Ecto neural progenitor cell (in vitro differentiated cells): ENCODE measurements at places on chromosomes 5 and 9.

- no peak for DNase-seq
These were observed 5.9 kb upstream of the YTHDC2 start for GRCh38 chr5:113507601-113508000.

- no peak for DNase-seq
These were observed 322.7 kb downstream of the MSX2 start for GRCh38 chr5:175047048-175047447.

DNA sequence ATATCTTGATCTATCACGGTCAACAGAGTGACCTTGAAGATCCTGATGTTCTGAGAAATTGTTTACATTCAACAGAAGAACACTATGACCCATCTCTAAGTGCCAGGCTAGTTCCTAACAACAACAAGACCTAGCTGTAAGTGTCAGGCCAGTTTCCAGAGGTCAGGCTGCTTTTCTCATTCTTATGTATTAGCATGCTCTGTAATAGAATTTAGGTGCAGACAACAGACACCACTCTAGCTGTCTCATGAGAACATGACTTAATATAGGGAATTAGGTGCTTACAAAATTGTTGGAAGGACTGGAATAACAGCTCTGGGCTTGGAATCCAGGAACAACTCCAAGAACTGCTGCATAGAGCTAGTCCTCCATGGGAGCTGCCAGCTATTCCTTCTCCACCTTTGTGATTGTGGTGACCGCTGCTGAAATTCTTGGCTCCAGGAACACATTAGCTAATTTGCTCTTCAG is 138.7 kb downstream of the SNX18 start:
- no peak for DNase-seq

GRCh38 chr9:133458643-133459312 is 1.0 kb upstream of the CACFD1 start:
- DNase-seq = no peak

DNA sequence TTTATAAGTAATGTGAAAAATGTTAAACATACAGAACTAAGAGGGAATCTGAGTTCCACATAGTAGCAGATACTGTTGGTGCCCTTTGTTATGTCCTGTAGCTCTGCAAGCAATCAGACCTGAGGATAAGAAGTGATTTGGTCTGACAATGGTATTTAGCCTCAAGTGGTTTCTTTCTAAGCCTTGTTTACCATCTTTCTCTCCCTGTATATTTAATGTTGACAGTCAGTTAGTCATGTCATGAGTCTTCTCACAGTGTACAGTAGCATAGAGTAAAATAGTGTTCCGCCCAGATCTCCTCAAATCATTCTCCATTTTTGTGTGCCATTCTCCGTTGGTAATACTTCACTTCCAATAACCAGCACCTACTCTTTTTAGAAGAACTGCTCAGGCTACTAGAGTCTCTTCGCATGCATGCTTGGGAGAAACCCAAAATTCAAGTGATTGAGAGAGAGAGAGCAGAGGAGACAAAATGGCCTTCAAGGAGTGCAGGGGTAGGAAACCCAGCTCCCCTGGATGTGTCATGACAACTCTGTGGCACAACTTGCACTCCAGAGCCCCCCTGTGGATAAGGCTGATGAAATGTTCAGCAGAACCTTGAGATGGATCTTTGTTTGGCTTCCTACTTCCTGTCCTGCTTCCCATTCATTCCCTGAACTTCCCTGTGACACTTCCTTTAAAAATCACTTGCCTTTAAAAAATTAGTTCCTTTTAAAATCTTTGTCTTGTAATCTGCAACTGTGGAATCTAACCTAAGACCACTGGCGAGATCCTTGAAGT is 129.2 kb upstream of the FST start:
- DNase-seq = no peak

DNA sequence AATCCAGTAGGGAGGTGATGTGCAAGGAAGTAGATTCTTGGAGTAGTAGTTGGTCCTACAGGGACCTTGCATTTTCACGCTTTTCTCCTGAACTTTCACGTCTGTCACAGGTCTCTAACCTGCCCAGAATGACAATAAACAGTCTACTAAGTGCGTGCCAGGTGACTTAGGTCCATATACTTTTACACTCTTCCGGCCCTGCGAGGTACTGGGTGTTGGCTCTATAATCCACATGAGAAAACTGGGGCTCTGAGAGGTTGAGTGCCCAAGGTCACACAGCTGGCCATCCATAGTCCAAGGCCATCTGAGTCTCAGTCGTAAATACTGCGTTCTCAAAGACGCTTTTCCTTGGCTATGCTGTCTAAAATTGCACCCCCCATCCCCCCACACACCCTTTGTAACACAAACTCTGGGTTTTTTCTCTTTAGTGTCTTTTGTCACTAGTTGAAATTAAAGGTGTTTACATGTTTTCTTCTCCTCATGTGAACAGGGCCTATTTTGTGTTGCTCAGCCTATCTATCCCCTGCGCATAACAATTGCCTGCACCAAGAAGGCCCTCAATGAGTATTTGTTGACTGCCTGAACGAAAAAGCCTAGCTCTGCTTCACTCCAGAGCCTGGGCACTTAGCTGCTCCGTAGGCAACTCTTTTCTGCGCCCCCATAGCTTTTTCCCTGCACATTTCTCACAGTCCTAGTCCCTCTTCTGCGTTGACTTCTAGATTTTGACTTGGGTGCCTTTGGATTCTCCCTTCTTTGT is 943 bp downstream of the SFXN1 start:
- no peak for DNase-seq

- no peak for DNase-seq
These were observed 89.6 kb downstream of the AMBP start for GRCh38 chr9:113988385-113989016.
